ENCODE measurements at places on chromosomes 5 and 9.

GRCh38 chr9:136754059-136754572, 3.9 kb downstream of the LCN8 start:
- no peak for DNase-seq

GRCh38 chr5:83157163-83157562, 79.8 kb downstream of the XRCC4 start:
- no peak for DNase-seq

DNA sequence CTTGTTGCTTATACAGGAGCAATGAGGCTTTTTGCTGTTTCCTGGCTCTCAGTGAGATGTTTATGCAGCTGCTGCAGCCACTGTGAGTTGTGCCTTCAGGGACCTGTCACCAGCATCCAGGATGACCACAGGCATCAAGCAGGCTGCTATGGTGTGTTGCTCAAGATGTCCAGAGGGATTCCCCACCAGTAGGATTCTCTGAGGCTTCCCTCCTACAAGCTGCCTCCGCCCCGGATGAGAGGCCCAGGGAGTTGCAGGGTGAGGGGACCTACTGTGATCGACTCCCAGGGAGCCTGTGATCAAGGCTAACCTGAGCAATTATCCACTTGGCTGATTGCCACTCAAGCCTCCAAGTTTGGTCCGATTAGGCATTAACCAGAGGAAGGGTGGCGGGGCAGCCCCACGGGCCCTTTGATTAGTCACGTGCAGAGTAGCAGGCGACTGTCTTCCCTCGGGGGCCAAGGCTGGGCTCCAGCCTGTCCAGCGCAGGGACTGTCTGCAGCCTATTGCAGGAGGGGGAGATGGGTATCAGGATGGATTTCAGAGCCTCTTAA, 1.8 kb upstream of the FAT2 start:
- no peak for DNase-seq

- DNase-seq = no peak
Observed at GRCh38 chr9:68978066-68978465, 35.8 kb downstream of the PRKACG start.

DNA sequence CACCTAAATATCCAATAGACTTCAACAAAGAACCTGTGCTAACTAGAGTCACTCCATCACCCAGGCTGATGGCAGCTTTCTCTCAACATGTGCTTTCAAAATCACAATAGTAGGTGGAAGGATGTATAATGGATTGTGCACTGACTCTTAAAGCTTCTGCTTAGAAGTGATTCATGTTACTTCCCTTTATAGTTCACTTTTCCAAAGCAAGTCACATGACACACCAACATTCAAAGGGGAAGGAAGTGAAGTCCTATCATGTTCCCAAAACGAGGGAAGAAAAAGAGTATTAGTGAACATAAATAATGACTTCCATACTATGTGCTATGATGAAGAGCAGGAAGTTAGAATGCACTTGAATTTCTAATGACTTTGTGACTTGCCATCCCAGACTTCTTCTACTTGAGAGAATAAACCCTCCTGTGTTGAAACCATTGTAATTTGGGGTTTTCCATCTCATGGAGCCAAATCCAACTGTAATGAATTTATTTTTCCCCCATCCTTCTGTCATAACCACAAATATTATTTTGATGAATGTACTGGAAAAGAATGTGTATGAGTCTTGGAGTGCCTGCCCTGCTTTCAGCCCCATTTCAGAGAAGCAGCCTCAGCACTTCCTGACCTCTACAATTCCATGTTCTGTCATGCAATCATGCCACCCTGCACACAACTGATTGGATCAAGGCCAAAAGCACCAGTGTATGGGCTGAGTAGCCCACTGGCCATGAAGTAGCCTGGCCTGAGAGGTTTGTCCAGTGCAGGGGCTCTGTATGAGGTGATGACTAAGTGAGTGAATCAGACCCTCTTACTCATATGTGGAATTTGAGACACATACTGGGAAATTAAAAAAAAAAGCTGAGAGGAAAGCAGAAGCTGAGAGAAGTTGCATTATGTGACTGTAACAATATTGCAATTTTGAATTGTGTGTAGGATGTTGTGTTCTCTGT, 525.9 kb upstream of the CLINT1 start:
- no peak for DNase-seq

GRCh38 chr9:113678119-113678858, 197.8 kb upstream of the ZNF618 start:
- no peak for DNase-seq

- no peak for DNase-seq
Observed at GRCh38 chr5:55855509-55855908, 4.4 kb downstream of the IL31RA start.

Data from stimulated activated CD4-positive, alpha-beta T cell treated with anti-CD3 and anti-CD28 coated beads, Interleukin-15, amount 100 ng/mL, for 48 hours (primary cell).